Vagina (tissue), 2 donors: ENCODE measurements at places on chromosomes 6 and 20.

- DNase-seq: no peak
Measured at GRCh38 chr6:40550202-40551101, 36.7 kb downstream of the LRFN2 start.

DNA sequence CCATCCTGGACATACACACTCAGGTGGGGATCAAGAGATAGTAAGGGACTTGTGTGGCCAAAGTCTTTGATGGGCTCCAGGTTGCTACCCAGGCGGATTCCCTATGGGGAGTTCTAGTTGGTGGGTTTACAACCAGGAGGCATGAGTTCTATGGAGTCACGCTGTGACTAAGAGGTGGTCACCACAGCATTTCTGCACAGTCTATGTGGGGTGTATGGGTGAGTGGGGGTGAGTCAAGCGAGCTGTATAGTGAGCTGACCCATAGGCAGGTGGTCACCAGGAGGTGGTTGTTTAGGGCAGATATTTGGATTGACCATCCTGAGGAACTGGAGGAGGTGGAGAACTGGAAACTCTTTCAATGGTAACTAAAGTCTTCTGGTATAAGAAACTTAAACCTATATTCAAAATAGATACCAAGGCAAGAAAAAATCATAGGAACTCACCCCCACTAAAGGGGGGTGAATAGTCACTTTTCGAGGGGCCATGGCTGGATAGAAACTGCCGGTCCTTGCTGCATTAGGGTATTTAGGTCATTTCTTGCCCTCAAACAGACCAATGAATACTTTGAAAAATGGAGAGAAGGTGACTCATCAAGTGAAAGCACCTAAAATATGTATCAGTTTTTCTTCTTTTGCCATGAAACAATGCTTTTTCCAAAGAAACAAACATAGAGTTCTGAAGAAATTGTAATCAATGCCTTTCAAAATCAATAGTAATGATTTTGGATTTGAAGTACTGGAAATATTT lies 84.3 kb upstream of the NRN1 start:
- no peak for DNase-seq

DNA sequence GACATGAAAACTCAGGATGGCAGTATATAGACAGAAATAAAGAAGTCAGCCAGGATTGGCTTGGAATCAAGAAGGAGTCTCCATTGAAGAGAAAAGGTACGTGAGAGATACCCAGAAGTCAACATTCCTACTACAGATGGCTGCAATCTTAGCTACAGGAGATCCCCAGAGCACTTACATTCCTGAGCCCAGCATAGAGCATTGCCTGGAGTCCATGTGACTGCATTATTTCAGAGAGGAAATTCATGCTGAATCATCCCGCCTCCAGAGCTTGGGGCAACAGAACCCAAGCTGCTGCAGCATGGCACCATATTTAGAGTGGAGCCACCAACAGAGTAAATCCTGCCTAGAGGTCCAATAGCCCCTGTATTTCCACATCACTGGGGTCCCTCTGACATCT lies 125.0 kb upstream of the GRIK2 start:
- DNase-seq: no peak

- no peak for DNase-seq
Measured at GRCh38 chr20:50654904-50655303, 36.4 kb downstream of the RIPOR3 start.

GRCh38 chr20:25025091-25025861 lies 32.7 kb downstream of the ACSS1 start:
- DNase-seq: no peak

DNA sequence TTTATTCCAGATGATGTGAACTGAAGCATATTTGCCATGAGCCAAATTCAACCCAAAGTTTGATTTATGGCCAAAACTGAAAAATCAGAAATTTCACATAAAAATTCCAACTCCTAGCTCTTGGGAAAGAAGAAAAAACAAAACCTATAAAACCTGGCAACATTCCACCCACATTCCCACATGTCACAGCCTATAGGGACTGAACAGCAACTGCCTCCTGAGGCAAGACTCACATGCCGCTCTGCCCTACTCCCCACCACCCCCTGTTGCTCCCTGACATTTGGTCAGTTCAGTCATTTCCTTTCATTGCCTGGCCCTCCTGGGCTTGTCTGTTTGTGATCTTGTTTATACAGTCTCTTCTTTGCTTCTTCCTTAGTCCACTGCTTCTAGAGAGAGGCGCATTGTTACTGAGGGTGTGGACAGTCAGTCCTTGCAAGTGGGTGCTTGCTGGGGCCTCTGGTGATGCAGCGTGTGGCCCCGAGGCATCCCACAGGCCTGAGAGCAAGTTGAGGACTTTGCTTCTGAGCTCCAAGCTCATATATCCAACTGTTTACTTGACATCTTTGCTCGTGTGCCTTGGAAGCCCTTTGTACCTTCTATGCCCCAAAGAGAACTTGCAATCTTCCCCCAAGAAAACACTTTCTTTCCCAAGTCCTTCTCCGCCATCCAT lies 31.4 kb downstream of the NFATC2 start:
- DNase-seq: no peak

GRCh38 chr20:62049342-62050165 lies 16.1 kb downstream of the TAF4 start:
- DNase-seq: no peak

DNA sequence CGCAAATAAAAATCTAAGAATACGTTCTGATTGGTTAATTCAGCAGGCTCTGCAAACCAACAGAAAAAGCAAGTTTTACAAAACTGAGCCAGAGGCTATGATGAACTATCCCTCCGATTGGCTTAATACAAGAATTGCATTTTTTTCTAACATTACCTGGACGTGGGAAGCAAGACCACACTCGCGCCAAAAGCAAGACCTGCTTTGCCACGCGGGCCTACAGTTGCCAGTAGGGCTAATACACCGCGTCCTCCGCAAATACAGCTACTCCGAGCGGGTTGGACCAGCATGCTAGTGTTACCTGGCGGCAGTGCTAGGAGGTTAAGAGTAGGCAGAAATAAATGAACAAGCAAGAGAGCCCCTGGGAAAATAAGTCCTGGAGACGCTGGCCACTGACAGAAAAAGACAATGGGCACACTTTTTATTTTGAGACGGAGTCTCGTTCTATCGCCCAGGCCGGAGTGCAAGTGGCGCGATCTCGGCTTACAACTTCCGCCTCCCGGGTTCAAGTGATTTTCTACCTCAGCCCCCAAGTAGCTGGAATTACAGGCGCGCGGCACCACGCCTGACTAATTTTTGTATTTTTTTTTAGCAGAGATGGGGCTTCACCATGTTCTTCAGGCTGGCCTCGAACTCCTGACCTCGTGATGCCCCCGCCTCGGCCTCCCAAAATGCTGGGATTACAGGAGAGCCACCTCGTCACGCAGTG lies 131.9 kb upstream of the BTN3A2 start:
- DNase-seq: no peak

DNA sequence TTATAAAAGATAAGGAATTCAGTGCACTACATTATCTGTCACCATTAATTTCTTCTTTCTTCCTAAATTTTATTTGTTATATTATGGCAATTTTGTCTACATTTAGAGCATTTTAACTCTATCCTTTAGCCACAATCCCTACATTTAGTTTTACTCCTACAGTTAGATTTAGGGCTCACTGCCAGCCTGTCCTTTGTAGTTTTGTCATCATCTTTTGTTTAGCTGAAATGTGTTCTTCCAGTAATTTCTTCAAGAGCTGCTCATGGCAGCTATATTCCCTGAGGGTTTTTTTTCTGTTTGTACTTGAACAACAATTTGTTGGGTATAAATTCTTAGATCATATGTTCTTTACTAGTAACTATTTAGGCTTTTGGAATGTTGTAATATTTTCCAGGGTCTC lies 72.7 kb upstream of the B3GAT2 start:
- no peak for DNase-seq

DNA sequence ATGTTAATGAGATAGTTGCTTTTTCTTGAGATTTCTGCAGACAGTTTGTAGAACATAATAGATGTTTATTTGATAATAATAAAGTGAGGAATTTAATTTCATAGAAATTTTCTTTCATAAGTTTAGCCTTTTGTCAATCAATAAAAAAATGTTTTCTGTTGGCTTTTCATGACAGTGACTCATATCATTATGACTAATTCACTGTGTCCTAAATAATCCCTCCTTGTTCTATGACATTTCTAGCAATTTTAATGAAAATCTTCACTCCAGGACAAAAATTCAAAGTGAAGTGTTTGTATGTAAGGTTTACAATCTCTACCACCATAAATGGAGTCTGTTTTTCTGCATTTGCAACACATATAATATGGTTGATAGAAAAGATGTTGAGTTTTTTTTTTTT lies 109.9 kb downstream of the UTRN start:
- DNase-seq: no peak

GRCh38 chr6:62367601-62368000 lies 81.6 kb upstream of the KHDRBS2 start:
- DNase-seq: no peak

DNA sequence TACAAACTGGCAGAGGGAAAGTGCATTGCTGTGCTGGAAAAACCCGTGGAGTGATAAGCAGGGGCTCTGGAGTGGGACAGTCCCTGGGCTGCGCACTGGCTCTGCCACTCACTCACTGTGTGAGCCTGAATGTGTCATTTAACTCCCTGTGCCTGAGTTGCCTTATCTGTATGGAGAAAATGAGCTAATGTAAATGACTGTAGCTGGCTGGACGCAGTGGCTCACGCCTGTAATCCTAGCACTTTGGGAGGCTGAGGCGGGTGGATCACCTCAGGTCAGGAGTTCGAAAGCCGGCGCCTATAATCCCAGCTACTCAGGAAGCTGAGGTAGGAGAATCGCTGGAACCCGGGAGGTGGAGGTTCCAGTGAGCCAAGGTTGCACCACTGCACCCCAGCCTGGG lies 18.4 kb upstream of the RPN2 start:
- no peak for DNase-seq

- DNase-seq: no peak
Measured at GRCh38 chr6:28907394-28907793, 16.4 kb downstream of the TRIM27 start.

DNA sequence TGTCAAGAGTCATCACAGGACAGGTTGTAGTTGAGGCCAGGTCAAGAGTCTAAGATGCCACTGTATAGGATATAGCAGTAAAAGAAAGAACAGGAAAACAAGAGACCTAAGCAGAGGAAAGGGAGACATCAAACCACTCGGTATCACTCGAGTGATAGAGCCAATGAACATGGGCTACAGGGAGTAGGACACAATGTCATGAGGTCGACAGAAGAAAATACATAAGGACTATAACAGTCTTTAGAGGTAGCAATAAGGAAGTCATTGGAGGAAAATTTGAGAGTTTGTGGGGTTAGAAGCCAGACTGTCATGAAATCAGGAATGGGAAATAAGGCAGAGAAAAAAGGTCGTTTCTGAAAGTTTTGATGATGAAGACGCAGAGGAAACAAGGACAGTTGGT lies 99.7 kb downstream of the PRKN start:
- DNase-seq: no peak

DNA sequence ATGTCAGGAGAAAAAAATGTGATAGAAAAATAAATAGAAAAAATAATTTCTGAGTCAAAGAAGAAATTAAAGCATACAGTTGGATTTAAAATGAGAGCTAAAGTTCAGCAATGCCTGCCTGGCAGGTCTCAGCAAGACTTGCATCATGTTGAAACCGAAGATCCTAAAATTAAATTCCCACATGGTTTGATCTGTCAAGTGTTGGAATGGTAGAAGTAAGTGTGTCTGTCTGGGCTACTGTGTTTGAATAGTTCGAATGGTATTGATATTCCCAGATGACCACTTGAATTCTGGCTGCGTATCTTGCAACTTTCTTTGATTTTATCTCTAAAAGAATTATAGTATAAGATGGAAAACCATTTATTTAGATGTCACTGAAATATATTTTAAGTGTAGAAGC lies 1349.6 kb downstream of the EPHA7 start:
- DNase-seq: no peak

- DNase-seq: no peak
Measured at GRCh38 chr6:41122918-41123317, 31.2 kb downstream of the TREML1 start.

- no peak for DNase-seq
Measured at GRCh38 chr6:90428514-90428913, 131.9 kb upstream of the BACH2 start.

- DNase-seq: no peak
Measured at GRCh38 chr6:122286512-122286911, 112.9 kb upstream of the HSF2 start.
